ENCODE measurements at places on chromosomes 6 and 20. TPM values are rescaled to one million over a fixed set of nuclear protein-coding genes. Genes with fewer than 3 reads are reported as not detected.

ROS1 gene
- total RNA-seq = 8.1 TPM

DNA sequence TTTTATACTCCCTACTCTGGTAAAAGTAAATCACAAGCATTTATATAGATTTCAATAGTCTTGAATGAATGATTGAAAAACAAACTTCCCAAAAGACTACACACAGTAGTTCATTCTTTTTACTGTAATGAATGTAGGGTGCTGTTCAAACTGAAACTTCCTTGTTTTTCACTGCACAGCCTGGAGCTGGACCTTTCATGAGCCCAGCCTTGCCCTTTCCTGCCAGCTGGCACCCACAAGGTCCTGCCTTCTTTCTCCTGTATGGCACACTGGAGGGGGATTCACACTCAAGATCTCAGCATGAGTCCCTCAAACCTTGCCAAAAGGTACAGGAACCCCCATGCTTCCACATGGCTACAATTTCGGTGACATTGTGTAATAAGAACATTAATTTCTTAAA, 50.9 kb downstream of the COL12A1 start:
- no peaks in the 10 kb centered on the region for H3K27me3 ChIP-seq
- no peak for DNase-seq
- no peak overlapping the region for H3K4me3 ChIP-seq
- H3K36me3 ChIP-seq = no peaks in the 10 kb centered on the region
- no peaks in the 10 kb centered on the region for H3K4me1 ChIP-seq
- H3K27ac ChIP-seq = no peak overlapping the region

DNA sequence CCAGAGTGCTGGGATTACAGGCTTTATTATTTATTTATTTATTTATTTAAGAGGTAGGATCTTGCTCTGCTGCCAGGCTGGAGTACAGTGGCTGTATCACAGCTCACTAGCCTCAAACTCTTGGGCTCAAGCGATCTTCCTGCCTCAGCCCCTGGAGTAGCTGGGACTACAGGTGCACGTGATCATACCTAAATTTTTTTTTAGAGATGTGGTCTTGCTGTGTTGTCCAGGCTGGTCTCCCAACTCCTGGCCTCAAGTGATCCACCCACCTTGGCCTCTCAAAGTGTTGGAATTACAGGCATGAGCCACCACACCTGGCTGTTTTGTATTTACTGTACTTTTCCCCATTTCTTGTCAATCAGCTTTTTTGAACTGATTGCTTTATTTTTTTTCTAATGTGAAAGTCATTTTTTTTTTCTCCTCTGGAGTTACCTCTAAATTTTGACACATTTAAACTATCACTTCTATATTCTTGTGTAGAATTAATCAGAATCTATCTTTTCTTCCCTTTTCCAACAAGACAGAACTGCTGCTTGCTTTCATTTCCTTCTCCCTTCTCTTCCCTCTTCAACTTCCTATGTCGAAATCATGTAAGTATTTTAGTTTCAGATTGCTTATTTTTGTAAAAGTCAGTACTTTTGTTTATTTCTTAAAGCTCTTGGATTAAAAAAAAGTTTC, 12.0 kb downstream of the PANK2 start:
- peaks cover 19% of the 10 kb centered on the region for H3K4me1 ChIP-seq
- no peak for DNase-seq
- no peak overlapping the region for H3K4me3 ChIP-seq
- H3K36me3 ChIP-seq = peaks cover 24% of the 10 kb centered on the region
- no peaks in the 10 kb centered on the region for H3K27me3 ChIP-seq
- H3K27ac ChIP-seq = no peak overlapping the region

DNA sequence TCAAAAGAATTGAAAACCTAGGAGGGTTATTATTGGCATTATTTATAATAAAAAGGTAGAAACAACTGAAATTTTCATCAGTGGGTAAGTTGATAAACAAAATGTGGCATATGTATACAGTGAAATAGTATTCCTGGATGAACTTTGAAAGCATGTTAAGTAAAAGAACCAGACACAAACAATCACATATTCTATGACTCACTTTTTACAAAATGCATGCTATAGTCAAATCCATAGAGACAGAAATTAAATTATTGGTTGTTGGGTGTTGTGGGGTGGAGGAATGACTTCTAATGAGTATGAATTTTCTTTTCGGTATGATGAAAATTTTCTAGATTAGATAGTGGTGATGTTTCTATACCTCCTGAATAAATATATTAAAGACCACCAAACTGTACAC, 94.6 kb downstream of the LRRC1 start:
- H3K4me3 ChIP-seq = no peak overlapping the region
- H3K36me3 ChIP-seq = no peaks in the 10 kb centered on the region
- H3K27me3 ChIP-seq = no peaks in the 10 kb centered on the region
- no peak overlapping the region for H3K27ac ChIP-seq

- H3K4me3 ChIP-seq = no peak overlapping the region
- H3K27me3 ChIP-seq = no peaks in the 10 kb centered on the region
- H3K36me3 ChIP-seq = no peaks in the 10 kb centered on the region
- H3K4me1 ChIP-seq = no peaks in the 10 kb centered on the region
- H3K27ac ChIP-seq = no peak overlapping the region
Measured at GRCh38 chr6:5695260-5696245, 311.2 kb downstream of the NRN1 start.

- DNase-seq = no peak
- H3K4me3 ChIP-seq = no peak overlapping the region
- no peaks in the 10 kb centered on the region for H3K27me3 ChIP-seq
- H3K4me1 ChIP-seq = peaks cover 8% of the 10 kb centered on the region
Measured at GRCh38 chr6:135883045-135883444, 31.5 kb downstream of the PDE7B start.

DLGAP4 gene
- 66.4 TPM for total RNA-seq

GRCh38 chr20:3209257-3209945, at the start of gene ITPA:
TSS of gene ITPA (plus strand) at chr20:3209498. CDS start at chr20:3209552, 54 bp downstream.
- peak within 1 kb of the TSS; percentile 96 for H3K27ac ChIP-seq
- no peaks in the 10 kb centered on the region for H3K4me1 ChIP-seq
- peak; percentile 48 for DNase-seq
- H3K4me3 ChIP-seq = peak within 1 kb of the TSS; percentile 97
- no peaks in the 10 kb centered on the region for H3K27me3 ChIP-seq

GRCh38 chr20:54680872-54681619, 205.7 kb downstream of the DOK5 start:
- H3K27me3 ChIP-seq = peaks cover 70% of the 10 kb centered on the region
- no peaks in the 10 kb centered on the region for H3K36me3 ChIP-seq
- no peak overlapping the region for H3K27ac ChIP-seq
- no peaks in the 10 kb centered on the region for H3K4me1 ChIP-seq

DNA sequence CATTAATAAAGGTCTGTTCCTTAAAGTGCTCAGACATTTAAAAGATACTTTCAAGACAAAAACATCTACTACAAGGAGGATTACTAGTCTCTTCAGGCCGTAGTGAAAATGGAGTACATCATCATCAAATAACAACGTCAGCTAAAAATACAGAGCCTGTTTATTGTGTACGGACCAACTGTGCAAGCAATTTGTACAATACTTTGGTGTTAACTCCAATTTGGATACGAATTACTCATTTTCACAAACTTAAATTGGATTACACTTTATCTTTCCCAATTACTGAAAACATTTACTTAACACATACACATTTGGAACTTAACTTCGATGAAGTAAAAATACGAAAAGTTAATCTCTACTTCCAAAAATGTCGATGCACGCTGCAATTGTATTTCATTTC, 802 bp downstream of the CYP39A1 start:
- H3K4me3 ChIP-seq = peak overlapping the region; percentile 100
- peaks cover 20% of the 10 kb centered on the region for H3K36me3 ChIP-seq
- DNase-seq = no peak
- H3K27ac ChIP-seq = peak overlapping the region; percentile 91
- peaks cover 14% of the 10 kb centered on the region for H3K4me1 ChIP-seq
- H3K27me3 ChIP-seq = no peaks in the 10 kb centered on the region

Measured in Calu3 (cell line).